ENCODE measurements at places on chromosomes 5 and 9.

DNA sequence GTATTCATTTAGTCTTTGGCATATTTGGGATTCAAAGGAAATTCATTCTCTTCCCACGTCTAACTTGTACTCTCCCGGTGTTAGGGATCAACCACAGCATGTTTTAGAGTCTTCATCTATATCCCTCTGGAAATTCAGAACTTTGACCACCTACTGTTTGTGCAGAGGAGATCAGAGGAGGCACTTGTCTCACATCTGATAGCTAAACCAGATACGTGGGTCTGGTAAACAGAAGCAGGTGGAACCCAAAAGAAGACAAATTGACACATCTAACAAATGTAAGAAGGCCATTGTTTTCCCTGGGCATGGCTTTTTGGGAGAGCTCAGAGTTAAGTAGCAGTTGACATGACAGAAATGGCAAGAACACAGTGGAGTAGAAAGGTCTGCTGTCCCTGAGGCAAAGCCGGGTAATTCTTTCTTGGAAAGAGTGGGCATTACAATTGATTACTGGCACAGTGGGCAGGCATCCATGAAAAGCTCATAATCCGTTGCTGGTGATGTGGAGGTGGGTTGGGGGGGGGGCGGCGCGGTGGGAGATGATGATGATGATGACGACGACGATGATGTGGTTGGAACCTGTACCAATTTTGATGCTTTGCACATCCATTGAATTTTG, 27.5 kb downstream of the PIP5K1B start:
- DNase-seq = no peak

- DNase-seq = no peak
These were observed 376.6 kb downstream of the SPOCK1 start for GRCh38 chr5:137122558-137122957.

GRCh38 chr5:83149671-83150070, 72.3 kb downstream of the XRCC4 start:
- DNase-seq = no peak

GRCh38 chr9:107119735-107120134, 163.3 kb upstream of the RAD23B start:
- no peak for DNase-seq

- peak; percentile 44 for DNase-seq
These were observed 880.1 kb upstream of the SEMA6A start for GRCh38 chr5:117454716-117455212.

DNA sequence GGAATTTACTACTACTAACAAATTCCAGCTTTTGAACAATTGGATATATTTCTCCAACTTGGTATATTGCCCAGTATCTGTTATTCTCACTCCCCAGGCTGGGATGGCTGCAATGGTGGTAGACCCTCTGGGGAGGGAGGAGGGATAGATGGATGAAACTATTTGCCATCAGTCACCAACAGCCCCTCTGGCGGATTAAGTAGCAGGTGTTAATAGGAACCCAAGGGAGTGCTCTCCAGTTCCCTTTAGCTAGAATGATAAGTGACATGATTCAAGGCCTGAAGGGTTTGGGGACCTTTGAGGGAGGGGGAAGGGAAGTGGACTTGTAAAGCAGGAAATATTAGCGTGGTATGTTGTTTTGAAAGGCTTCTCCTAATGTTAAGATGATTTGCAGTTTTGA, 824.0 kb upstream of the ARRDC3 start:
- no peak for DNase-seq

DNA sequence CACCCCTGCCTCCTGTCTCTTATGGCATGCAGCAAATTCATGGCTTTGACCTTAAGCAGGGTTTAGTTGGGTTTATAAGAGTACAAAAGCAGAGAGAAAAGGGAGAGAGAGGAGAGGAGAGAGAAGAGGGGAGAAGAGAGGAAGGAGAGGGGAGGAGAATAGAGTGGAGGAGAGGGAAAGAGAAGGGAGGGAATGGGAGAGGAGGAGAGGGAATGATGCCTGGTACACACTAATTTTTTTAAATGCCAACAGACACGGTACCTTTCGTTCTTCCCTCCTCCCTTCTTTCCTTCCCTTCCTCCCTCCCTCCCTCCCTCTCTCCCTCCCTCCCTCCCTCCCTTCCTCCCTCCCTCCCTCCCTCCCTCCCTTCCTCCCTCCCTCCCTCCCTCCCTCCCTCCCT, 48.7 kb downstream of the TNC start:
- DNase-seq = no peak

GRCh38 chr9:27548055-27548741, 18.6 kb upstream of the MOB3B start:
- no peak for DNase-seq

DNA sequence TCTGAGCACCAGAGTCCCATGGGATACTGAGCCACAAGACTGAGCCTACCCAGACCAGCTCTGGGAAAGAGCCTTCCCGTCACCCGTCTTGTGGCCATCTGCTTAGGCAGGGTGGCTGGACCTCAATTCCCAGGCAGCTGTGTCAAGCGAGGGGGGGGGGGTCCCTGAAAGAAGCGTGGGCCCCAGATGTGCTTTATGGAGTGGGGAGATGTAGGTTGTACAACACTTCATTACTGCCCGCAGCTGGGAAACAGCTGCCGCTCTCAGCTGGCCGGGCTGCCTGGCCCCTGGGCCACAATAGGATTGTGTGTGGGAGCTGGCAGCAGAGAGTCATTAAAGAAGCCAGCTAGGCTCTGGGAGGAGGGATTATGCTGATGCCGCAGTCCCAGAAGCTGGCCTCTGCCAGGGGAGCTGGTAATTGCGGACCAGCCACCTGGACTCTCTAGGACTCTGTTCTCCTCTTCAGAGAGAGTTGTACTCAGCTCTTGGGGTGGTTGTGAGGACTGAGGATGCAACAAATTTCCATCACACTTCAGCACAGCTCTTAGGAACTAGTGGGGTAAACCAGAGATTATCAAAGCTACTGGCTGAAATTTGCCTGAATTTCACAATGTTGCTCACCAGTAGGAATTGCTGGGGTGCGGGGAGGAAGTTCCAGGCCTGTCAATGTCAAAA, 145.4 kb downstream of the GADD45G start:
- DNase-seq = no peak

DNA sequence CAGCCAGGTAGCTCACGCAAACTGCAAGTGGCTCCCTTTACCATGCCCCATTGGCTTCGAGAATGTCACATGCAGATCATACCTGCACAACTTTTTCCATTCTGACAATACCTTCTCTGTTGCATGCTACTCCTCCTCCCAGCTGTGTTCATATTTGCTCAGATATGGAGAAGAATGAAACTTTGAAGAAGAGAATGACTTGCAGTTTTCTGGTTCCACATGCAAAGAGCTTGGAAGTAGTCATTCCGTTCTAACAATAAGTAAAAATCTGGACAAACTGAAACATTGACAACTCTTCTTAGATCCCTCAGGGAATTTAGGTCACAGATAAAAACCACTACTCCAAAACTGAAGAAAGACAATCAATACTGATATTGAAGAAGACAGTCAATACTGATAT, 49.6 kb upstream of the IRX1 start:
- no peak for DNase-seq

DNA sequence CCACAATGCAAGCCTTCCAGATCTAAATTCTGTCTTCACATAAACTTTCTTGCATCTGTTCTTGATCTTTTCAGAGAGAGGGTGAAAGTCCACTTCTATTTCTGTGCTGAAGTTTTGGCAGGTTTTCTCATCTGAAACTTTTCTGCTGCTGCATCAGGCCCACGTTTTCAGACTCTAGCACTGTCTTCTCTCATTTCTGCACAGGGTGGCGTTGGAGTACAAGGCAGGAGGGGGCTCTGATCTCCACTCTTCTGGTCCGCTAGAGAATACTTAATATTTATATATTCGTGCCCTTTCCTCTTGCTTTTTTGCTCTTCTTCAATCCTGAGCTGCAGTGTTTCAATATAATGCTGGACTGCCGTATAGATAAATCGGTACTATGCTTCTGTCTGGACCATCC, 204.0 kb upstream of the PRDM9 start:
- no peak for DNase-seq

- peak; percentile 51 for DNase-seq
These were observed 492 bp downstream of the RABL6 start for GRCh38 chr9:136808075-136808805.

DNA sequence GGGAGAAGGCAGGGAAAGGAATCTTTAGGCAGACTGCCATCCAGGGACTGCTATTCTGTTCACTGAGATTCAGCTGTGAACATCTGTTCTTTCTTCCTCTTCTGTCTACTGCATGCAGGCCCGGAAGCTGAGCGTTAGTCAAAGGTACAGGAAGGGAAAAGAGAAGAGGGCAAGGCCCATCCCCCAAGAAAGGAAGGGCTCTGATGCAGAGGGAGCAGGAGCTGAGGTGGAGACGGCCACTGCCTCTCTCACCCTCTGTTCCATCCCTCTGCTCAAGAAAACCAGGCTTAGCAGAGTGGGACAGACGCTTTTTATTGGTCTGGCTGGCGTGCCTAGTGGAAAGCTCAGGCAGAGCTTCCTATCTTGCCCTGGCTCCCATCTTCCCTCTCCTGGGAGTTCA, 57.6 kb downstream of the PFDN1 start:
- DNase-seq = no peak

- DNase-seq = no peak
These were observed 559.2 kb downstream of the PSAT1 start for GRCh38 chr9:78856144-78856543.

GRCh38 chr9:69499959-69500358, 172.2 kb downstream of the APBA1 start:
- DNase-seq = no peak

Measured in stimulated activated CD4-positive, alpha-beta T cell treated with anti-CD3 and anti-CD28 coated beads, Interleukin-4, amount 100 ng/mL, for 24 hours (primary cell).